ENCODE measurements at places on chromosomes 1 and 21.

- DNase-seq, result no peak
Observed at GRCh38 chr1:84427250-84428188, 29.2 kb downstream of the DNASE2B start.

GRCh38 chr1:22041505-22041904 lies 11.0 kb upstream of the CDC42 start:
- no peak for DNase-seq

- DNase-seq, result no peak
Observed at GRCh38 chr1:111202366-111202706, 1.9 kb upstream of the DENND2D start.

DNA sequence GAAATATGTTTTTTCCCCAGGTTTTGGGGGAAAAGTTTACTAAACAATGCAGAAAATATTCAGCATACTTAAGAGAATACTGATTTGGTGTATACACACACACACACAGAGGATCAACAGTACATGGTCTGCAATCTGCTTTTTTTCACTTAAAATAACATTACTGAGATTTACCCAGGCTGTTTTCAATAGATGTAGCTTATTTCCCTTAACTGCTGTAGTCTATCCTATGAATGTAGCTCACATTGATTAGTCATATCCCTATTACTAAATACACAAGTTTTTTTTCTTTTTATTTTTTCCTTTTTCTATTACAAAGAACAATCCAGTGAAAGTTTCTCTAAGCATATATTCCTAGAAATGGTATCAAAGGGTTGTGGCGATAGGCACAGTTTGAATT lies 266.7 kb upstream of the GREM2 start:
- DNase-seq, result no peak

DNA sequence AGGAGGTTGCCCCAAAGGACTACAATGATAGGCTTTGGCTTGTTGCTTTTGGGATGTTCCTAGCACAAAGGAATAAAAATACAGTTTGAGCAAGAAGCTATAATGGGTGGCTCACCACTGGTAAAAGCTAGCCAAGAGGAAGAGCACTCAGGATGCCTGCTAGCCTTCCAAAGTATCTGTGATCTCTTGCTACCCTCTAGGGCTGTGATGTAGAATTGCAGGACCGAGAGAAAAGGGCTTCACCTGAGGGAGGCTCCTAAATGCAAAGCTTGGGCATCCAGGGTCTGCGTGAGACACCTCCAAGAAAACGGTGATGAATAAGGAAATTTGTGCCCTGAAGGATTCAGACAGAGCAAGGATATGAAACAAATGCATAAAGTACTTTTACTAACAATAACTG lies 17.7 kb downstream of the IVL start:
- DNase-seq, result no peak

All from naive thymus-derived CD8-positive, alpha-beta T cell (primary cell).